Right lung (tissue), 10 donors: ENCODE measurements at places on chromosomes 11 and 22. TPM values are rescaled to one million over a fixed set of nuclear protein-coding genes. Genes with fewer than 3 reads are reported as not detected.

Gene KIAA1671
- 18.5 TPM for polyA plus RNA-seq

Gene CELSR1
- polyA plus RNA-seq: 40.5 TPM

Gene DDI1
- polyA plus RNA-seq: not detected

- no peak for DNase-seq
These were observed 134.6 kb downstream of the CCDC34 start for GRCh38 chr11:27228232-27228905.

DNA sequence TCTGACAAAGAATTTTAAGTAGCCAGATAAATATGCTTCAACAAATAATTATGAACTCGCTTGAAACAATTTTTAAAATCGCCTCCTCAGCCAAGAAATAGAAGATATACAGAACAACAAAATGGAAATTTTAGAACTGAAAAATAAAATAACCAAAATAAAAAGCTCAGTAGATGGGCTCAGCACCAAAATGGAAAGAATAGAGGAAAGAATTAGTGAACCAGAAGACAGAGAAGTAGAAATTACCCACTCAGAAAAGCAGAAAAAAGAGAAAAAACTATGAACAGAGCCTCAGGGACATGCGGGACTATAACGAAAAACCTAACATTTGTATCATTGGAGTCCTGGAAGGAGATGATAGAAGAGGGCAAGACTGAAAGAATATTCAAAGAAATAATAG is 7.4 kb downstream of the COMMD9 start:
- DNase-seq: no peak

DNA sequence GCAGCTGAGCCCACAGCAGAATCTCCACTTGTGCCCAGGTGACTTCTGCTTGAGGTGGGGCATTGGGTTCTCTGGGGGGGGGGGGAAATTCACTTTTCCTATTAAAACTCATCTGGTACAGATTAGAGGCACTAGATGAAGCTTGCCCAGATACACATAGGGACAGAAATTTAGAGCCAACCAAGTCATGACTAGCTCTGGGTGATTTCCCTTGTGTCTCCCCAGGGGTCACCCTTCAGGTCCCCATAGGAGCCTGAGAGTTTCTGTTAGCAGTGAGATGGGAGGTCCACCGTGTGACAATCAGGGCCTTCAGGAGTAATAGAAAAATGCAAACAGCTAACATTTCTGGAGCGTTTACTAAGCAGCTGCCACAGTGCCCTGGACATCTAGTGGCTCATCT is 77.0 kb downstream of the NAT10 start:
- DNase-seq: no peak

DNA sequence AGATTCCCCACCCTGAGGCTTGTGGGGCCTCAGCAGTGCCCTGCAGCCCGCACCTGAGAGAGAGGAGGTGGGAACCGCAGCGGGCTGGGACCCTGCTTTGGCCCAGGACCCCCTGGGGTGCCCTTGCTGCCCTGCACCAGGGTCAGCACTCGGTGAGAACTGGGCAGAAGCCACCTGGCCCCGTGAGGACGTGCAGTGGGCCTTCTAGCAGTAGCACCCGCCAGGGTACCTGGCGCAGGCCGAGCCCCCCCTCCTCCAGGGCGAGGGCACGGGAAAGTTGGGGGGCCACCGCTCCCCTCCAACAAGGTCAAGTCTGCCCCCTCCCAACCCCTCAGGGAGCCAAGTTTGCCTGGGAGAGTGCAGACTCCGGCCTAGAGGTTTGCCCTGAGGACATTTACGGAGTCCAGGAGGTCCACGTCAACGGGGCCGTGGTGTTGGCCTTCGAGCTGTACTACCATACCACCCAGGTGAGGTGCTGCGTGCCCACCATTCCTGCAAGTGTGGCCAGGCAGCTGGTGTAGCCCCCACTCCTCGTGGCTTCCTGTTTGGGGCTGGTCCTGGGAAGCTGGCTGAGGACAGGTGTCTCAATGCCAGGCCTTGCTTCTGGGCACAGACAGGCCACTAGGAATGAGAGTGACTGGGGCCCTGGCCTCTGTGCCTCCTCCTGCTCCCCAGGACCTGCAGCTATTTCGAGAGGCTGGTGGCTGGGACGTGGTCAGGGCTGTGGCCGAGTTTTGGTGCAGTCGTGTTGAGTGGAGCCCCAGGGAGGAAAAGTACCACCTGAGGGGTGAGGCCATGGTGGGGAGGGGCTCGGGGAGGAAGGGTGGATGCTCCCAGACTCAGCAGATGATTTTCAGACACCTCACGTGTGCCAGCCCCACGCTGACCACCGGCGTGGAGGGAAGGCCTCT is 3.5 kb downstream of the PGGHG start:
- no peak for DNase-seq

GRCh38 chr11:100918551-100919500 is 210.8 kb downstream of the PGR start:
- no peak for DNase-seq

GRCh38 chr11:71075871-71076420 is 176.4 kb downstream of the SHANK2 start:
- DNase-seq: no peak

DNA sequence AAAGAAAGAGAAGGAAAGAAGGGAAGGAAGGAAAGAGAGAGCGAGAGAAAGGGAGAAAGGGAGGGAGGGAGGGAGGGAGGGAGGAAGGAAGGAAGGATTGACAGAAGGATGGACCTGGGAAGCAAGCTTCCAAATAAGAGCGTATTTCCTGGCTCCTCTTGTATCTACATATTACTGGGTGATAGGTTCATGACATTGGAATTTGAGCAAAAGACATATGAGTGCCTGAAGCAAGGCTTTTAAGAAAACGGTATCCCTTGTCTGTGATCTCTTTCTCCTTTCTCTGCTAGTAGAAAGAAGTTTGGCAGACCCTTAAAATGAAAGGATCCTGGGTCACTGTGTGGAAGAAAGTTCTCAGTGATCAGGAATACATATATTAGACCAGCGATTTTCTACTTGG is 932.2 kb upstream of the CCDC90B start:
- DNase-seq: no peak

GRCh38 chr11:36586543-36586942 is 7.8 kb upstream of the IFTAP start:
- DNase-seq: no peak
